ENCODE measurements at places on chromosomes 1 and 21.

GRCh38 chr1:232176222-232176621 lies 453.7 kb downstream of the SIPA1L2 start:
- DNase-seq, result no peak

GRCh38 chr21:45017039-45017960 lies 57.1 kb upstream of the ADARB1 start:
- no peak for DNase-seq

- DNase-seq, result no peak
Observed at GRCh38 chr1:186738926-186739325, 58.7 kb upstream of the PTGS2 start.

DNA sequence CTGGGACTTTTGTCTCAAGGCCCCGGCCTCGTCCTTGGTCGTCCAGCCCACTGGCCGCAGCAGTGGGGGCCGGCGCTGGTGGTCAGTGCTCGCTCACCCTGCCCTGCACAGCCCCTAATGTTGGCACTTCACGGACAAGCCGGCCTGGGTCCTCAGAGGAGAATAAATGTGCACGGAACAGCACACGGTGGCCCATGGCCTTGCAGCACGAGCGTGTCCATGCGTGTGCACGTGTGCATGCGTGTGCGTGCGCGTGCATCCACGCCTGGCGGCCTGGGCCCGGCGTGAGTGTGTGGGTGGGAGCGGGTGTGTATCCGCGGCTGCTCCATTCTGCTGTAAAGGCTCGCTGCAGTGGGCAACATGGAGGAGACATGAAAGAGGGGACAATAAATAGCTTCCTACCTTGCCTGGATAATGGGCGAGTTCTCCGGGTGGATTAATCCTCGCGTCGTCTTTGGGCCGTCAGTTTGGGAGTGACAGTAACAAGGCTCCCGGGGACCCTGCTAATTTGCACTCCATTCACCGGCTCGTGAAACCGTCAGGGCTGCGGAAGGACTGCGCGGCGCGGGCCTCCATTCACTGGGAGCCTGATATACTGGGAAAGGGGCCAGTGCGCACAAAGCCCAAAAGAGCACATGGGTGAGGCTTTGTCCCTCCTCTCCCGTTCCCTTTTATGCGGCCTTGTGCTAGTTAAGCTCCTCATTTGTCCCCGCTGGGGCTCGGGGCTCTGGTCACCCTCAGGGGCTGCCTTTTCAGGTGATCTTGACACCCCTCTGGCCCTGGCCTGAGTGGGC lies 142.8 kb downstream of the PRDM16 start:
- peak; percentile 32 for DNase-seq

DNA sequence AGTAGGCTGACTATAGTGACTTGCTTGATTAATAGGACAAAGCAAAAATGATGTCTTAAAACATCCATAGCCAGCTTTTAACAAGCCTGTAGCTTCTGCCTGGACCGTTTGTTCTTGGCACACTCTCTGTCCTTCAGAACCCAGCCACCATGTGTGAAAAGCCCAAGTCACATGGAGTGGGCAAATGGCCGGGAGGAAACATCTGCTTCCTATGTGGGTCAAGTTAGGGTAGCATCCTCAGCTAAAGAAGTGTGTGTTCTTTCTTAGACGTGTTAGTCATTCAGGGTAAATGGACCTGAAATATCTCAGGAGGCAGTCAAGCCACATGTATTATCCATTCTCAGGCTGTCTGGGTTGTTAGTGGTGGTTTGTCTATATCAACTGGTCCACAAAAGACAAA lies 23.4 kb downstream of the RD3 start:
- no peak for DNase-seq

- DNase-seq, result no peak
Observed at GRCh38 chr1:26690157-26690556, 5.7 kb upstream of the ARID1A start.

GRCh38 chr1:50595874-50596273 lies 172.6 kb upstream of the DMRTA2 start:
- DNase-seq, result no peak

DNA sequence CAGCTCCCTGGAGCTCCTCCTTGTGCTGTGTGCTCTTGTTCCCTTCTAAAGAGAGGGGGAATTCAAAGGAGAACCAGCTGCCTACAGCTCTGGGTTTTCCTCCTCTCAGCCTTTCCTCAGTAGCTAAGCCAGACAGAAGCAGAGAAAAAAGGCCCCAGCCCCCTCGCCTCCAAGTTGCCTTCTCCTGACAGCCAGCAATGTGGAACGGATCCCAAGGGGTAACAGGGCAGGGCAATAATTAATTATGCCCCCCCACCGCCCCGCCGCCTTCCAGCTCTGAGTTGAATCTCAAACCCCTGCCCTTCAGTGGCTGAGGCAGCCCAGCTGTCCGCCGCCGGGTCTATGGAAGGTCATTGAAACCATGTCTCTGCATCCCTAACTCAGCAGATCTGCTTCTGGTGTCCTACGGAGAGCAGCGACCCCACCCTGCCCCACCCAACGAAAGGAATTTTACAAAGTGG lies 69.0 kb upstream of the GOLT1A start:
- DNase-seq, result peak; percentile 47

DNA sequence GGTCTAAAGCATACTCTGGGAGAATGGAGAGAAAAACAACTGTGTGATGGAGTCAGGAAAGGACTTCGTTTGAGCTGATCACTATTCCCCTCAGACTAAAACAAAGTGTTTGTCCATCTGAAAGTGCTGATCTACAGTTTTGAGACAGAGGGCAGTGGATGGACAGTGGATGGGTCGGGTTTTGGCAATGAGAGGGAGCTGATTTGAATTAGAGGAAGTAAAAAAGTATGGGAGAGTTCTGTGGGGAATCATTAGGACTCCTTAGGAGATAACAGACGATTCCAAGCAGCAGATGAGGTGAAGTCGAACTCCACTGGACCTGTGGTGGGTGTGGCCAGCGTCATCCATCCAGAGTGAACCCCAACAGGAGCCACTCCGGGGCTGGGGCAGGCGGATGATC lies 62.3 kb downstream of the PTGS2 start:
- no peak for DNase-seq

GRCh38 chr1:191453487-191453886 lies 704.8 kb upstream of the RGS18 start:
- DNase-seq, result no peak

GRCh38 chr1:15513919-15514318 lies 10.1 kb downstream of the CASP9 start:
- DNase-seq, result no peak

DNA sequence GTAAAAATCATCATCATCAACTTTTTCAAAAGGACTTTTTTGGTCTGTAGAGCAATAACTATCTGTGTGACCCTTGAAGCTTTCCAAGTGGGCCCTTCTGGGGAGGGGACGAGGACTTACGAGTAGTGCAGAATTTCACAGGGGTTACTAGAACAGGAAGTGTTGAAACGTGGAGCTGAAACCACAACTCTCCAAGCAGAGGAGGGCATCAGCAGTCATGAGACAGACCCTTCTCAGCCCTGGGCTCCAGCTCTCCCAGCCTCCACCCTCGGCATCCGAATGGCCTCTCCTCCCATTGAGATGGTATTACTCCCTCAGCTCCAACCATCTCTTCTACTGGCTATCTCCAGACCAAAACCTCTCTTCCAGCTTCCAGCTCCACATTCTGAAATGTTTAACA lies 3.6 kb downstream of the FAM89A start:
- DNase-seq, result no peak

- DNase-seq, result no peak
Observed at GRCh38 chr1:25861316-25862286, 2.3 kb upstream of the AUNIP start.

DNA sequence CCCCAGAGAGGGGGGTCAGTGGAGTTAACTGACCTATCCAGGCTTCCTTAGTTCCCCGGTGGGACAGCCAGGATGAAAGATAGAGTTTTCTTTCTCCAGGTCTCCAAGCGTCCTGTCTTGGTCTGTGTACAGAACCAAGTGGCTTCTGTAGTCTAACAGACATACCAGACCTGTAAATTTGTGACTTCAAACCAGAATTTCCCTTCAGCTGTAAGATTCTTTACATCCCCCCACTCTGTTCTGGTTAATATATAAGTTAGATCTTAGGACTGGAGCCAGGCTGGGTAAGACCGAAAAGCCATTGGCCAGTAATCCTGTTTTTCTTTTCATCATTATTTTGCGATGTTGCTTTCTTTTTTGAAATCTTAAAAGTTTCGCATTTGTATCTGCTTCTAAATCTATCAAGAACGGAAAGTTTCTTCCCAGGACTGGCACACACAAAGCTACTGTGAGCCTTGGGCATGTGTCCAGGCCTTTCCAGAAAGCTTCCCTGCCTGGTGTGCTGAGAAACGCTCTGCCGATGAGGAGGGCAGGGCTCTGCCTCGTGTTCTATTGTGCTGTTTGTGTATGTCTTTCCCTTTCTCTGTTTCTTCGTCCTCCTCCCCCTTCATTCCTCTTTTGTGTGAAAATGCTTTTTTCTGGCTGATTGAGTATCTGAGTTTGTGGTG lies 72.3 kb downstream of the RGL1 start:
- peak; percentile 23 for DNase-seq

DNA sequence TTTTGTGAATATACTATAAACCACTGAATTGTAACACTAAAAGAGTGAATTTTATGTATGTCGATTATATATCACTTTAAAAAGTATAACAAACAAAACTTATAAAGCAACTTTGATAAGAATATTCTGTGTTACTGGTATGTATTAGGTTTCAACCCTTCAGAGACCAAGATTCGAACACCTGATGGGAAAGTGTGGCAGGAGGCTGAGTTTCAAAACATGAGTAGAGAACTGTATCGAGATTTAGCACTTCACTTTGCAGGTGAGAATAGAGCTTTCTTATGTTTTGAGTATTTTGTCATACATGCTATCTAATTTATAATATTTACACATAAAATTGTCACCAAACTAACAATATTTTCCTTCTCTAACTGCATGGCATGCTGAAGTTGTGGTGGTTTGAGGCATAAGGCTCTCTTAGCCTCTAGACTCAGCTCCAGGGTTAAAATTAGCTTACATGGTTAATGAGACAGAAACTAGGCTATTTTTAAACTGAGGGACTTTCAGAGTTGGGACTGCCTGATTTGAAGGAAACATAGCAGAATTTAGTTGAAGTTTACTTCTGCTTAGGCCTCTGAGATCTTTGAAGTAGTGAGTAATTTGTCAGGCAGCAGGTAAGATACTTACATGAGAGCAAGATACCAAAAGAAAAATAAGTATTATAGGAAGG lies 48.6 kb downstream of the CEP350 start:
- DNase-seq, result no peak

- no peak for DNase-seq
Observed at GRCh38 chr1:224267925-224268324, 62.0 kb downstream of the NVL start.

DNA sequence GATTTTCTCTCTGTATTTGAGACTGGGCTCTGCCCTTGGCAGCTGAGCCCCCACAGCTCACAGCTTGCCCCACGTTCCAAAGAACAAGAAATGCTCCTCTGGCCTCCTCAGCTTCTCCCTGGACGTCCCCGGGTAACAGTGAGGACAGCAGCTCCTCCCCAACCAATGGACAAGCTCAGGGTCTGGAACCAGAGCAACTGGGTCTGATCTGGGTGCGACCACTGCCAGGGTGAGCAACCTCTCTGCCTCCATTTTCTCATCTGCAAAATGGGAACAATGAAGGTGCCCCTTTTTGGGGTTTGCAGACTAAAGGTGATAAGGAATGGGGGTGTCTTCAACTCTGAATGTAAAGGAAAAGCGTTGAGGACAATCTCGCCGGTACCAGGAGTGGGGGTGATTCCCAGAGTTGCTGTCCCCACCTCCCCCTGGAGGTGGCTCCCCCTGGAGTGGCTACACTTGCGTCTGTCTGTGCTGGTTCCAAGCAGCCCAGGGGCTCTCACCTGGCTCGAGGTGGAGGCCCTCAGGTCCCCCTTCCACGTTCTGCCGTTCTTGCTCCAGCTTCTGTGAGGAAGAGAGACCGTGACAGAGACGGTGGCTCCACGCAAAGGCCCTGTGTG lies 6.9 kb downstream of the C21orf58 start:
- no peak for DNase-seq

DNA sequence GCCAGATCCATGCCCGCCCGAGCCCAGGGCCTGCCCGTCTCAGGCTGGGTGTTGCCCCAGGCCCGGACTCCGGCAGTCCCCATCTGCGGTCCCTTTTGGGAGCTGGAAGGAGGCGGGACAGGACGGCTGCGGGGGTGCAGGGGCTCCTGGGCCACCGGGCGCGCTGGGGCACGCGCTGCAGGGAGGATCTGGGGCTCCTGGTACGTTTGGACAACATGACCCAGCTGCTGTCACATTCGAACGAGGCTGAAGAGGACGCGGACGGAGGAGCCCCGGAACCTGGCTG lies 6.6 kb upstream of the CALML6 start:
- no peak for DNase-seq

GRCh38 chr21:36028127-36029069 lies 31.9 kb downstream of the SETD4 start:
- DNase-seq, result peak; percentile 35

GRCh38 chr1:58997060-58997411 lies 213.2 kb upstream of the JUN start:
- no peak for DNase-seq

- DNase-seq, result no peak
Observed at GRCh38 chr1:212525479-212526110, 83.0 kb upstream of the ATF3 start.

- DNase-seq, result no peak
Observed at GRCh38 chr1:79373481-79374125, 367.1 kb upstream of the ADGRL4 start.

- DNase-seq, result no peak
Observed at GRCh38 chr1:98129491-98129890, 208.7 kb upstream of the DPYD start.

DNA sequence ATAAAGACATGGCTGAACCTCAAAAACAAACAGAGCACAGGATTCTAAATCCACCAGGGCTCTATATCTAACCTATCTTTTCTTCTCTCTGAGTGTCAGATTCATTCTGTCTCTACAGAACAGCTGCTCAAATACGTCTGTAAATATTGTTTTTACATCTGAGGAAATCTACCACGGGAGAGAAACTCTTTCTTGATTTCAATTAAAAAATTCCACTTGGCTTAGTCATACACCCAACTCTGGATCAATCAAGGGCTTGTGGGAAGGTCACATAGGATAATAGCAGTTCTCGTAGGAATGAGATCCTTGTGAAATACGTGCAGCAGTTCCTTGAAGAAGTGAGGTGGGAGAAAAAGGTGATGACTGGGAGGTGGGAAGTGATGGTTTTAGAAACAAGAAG lies 1355.7 kb upstream of the ADGRL2 start:
- no peak for DNase-seq

GRCh38 chr1:66563941-66564630 lies 30.1 kb downstream of the SGIP1 start:
- DNase-seq, result no peak

GRCh38 chr1:207049974-207050391 lies 1.0 kb downstream of the YOD1 start:
- DNase-seq, result no peak

- no peak for DNase-seq
Observed at GRCh38 chr1:230248889-230249270, 177.3 kb downstream of the PGBD5 start.

All from amygdala (tissue), 56 donors.